ENCODE measurements at places on chromosomes 3 and 15. TPM values are rescaled to one million over a fixed set of nuclear protein-coding genes. Genes with fewer than 3 reads are reported as not detected.

The ECT2 gene
- total RNA-seq, result 125 TPM

The GOLGA6L10 gene
- total RNA-seq, result 0.07 TPM

The ZNF80 gene
- total RNA-seq, result not detected

The CYP8B1 gene
- total RNA-seq, result not detected

The ADAMTS7 gene
- total RNA-seq, result 6.0 TPM

The LMAN1L gene
- total RNA-seq, result not detected

The ABI3BP gene
- total RNA-seq, result 4.9 TPM

The PROS1 gene
- total RNA-seq, result 73.0 TPM

The C2CD4A gene
- total RNA-seq, result 0.26 TPM

The ZNF860 gene
- 2.3 TPM for total RNA-seq

The KNG1 gene
- not detected for total RNA-seq

The MAP1A gene
- total RNA-seq, result 45.0 TPM

The SEMA3F gene
- 3.5 TPM for total RNA-seq

The ZBED2 gene
- total RNA-seq, result not detected

The C3orf22 gene
- total RNA-seq, result not detected

The CDHR4 gene
- not detected for total RNA-seq

The LXN gene
- not detected for total RNA-seq

The ZNF662 gene
- not detected for total RNA-seq

The CX3CR1 gene
- not detected for total RNA-seq

The TRH gene
- total RNA-seq, result not detected

The DUT gene
- 148 TPM for total RNA-seq

The SLC12A1 gene
- not detected for total RNA-seq

The GOLGA8G gene
- not detected for total RNA-seq

The KLF15 gene
- total RNA-seq, result 0.03 TPM

The GP9 gene
- not detected for total RNA-seq

The P2RY14 gene
- total RNA-seq, result 0.05 TPM

The DCP1A gene
- 13.8 TPM for total RNA-seq

The SCAPER gene
- 22.7 TPM for total RNA-seq

The OSBPL10 gene
- total RNA-seq, result 23.0 TPM

The FSD2 gene
- total RNA-seq, result not detected

The PTX3 gene
- total RNA-seq, result 151 TPM

The AQR gene
- total RNA-seq, result 29.3 TPM

The MCCC1 gene
- total RNA-seq, result 24.1 TPM

The C3orf85 gene
- total RNA-seq, result not detected

The ITPKA gene
- total RNA-seq, result 17.3 TPM

The AMT gene
- total RNA-seq, result 0.93 TPM

The SCG5 gene
- total RNA-seq, result 0.76 TPM

The TPRG1 gene
- total RNA-seq, result 5.4 TPM

The RBP2 gene
- total RNA-seq, result not detected

All from A172 (cell line).